ENCODE measurements at places on chromosomes 7 and 10. TPM values are rescaled to one million over a fixed set of nuclear protein-coding genes. Genes with fewer than 3 reads are reported as not detected.

HYAL4 gene
- not detected for total RNA-seq

PRKRIP1 gene
- 6.8 TPM for total RNA-seq

CYP3A7 gene
- total RNA-seq: 81.2 TPM

LIPN gene
- 0.09 TPM for total RNA-seq

DNA sequence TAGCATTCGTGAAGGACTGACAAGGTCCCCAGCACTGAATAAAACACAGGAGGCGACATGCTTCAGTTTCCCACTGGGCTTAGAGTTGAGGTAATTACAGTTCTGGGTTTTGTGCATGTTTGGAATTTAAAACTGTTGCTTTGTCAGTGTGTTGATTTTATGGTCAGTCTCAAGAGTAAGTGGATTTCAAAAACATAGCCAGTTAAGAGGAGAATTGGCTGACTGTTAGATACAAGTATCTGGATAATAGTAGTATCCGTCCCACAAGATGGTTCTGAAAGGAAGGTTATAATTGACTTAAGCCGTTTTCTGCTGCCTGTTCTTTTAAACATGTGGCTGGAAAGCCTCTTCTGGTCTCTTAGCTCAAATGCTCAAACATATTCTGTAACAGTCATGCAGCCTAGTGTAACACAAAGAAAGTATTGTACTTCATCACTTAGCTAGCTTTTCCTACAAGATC is 170.9 kb downstream of the POLR1F start:
- no peaks in the 10 kb centered on the region for H3K27me3 ChIP-seq
- no peak overlapping the region for H3K4me3 ChIP-seq
- no peak for DNase-seq
- H3K36me3 ChIP-seq: no peaks in the 10 kb centered on the region
- no peaks in the 10 kb centered on the region for H3K4me1 ChIP-seq

DNA sequence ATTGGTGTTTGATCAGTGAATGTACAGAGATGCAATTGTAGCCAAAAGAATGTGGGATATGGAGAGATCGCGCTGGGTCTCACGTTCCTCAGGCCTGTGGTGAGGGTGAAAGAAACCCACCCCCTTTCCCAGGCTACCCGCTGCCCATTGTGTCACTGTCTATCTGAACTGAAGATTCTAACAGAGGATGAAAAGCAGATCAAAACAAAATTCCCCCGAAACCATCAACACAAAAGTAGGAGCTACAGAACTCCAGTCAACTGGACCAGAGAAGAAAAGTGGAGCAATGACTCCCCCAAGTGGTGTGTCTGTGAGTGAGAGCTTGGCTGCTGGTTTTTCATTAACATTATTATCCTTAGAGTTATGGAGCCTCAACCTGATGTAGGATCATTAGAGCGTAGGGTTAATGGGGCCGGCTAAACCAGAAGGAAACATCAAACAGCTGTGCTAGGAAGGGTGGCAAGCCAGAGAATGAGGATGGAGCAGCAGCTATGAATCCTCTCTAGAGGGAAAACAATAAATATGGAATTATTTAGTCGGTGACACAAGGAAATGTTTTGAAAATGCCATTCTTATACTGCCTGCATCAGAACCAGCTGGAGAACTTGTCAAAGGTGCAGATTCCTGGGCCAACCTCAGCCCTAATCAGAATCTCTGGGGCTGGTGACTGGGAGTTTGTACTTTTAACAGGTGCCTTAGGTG is 38.3 kb downstream of the AKR1B1 start:
- peak; percentile 43 for DNase-seq
- H3K27me3 ChIP-seq: no peaks in the 10 kb centered on the region
- no peaks in the 10 kb centered on the region for H3K36me3 ChIP-seq
- H3K27ac ChIP-seq: no peak overlapping the region

DNA sequence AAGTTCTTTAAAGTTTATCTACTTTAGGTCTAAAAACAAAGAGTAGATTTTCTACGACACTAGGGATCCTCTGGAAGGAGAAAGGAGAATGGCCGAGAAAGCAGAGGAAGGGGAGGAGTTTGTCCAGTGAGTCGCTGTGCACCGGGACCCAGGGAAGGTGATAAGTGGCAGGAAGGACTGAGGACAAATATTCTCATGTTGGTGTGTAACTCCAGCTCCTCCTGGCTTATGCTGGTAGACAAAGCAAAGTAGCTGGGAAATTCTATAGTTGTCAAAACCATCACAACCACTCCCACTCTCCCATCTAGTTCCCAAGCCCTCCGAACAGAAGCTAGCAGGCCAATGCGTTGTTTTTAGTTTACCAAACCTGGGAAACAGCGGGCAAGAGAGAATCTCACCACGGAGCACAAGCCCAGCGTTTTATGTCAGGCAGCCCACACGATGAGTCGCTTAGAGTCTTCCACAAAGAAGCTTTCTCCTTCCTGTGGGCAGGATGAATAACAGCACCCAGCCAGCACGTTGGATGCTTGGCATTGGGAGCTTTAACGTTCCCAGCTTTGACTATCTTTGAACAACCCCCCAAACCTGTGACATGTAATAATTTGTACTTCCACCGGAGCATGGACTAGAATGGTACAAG is 32.9 kb upstream of the JCAD start:
- H3K4me1 ChIP-seq: no peaks in the 10 kb centered on the region
- no peaks in the 10 kb centered on the region for H3K27me3 ChIP-seq
- H3K4me3 ChIP-seq: no peak overlapping the region

DNA sequence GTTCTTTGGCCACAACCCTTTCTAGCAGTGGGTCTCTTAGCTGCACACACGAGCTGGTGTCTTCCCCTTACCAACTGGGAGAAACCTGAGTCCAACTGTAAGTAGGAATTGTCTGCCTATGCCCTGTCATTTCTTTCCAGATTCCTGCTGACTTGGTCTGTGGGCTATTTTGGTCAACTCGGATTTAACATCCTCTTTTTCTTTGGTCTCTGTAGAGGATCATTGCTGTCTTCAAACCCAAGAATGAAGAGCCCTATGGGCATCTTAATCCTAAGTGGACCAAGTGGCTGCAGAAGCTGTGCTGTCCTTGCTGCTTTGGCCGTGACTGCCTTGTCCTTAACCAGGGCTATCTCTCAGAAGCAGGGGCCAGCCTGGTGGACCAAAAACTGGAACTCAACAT is 10.3 kb downstream of the PI4K2A start:
- no peak overlapping the region for H3K4me3 ChIP-seq
- no peak overlapping the region for H3K27ac ChIP-seq
- peaks cover 2% of the 10 kb centered on the region for H3K4me1 ChIP-seq
- H3K27me3 ChIP-seq: no peaks in the 10 kb centered on the region
- peaks cover 14% of the 10 kb centered on the region for H3K36me3 ChIP-seq

DNA sequence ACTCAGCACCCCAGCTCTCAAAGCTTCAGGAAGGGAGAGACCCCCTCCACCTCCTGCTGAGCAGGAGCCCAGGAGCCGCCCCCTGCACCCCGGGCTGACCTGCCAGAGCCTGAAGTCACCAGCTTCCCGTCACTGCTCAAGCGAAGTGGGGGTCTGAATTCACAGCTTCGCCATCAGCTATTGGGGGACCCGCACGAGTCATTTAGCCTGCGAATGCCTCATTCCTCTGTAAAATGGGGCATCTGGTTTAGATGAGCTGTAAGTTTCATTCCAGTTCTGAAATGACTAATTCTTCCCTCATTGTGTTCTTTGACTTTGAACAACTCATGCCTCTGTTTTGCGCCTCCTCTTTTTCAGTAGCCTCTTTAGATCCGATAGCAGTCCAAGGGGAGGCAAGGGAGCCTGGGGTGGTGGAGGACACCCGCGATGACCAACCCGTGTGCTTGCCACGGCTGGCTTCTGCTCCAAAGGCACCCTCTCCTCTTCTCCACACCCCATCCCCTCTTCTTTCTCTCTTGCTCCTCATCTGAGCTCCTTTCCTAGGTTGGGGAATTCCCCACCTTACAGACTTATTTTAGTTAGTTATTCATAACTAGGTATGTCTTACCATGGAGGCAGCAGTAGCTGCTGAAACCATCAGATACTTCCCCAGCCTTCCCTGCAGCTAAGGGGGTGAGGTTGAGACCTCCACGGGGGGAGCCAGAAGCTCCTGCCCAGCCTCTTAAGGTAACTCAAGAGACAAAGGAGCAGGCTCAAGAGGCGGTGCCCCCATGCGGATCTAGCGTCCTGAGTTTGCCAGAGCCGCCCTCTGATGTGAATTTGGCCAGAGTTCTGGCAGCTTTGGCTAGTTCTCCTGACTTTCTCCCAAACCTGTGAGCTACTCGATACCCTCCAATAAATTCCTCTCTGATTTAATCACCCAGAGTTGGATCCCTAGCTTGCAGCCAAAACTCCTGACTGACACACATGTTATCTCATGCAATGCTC is 47.7 kb downstream of the RBM17 start:
- H3K27ac ChIP-seq: no peak overlapping the region
- no peaks in the 10 kb centered on the region for H3K4me1 ChIP-seq
- no peak overlapping the region for H3K4me3 ChIP-seq
- DNase-seq: no peak

DNA sequence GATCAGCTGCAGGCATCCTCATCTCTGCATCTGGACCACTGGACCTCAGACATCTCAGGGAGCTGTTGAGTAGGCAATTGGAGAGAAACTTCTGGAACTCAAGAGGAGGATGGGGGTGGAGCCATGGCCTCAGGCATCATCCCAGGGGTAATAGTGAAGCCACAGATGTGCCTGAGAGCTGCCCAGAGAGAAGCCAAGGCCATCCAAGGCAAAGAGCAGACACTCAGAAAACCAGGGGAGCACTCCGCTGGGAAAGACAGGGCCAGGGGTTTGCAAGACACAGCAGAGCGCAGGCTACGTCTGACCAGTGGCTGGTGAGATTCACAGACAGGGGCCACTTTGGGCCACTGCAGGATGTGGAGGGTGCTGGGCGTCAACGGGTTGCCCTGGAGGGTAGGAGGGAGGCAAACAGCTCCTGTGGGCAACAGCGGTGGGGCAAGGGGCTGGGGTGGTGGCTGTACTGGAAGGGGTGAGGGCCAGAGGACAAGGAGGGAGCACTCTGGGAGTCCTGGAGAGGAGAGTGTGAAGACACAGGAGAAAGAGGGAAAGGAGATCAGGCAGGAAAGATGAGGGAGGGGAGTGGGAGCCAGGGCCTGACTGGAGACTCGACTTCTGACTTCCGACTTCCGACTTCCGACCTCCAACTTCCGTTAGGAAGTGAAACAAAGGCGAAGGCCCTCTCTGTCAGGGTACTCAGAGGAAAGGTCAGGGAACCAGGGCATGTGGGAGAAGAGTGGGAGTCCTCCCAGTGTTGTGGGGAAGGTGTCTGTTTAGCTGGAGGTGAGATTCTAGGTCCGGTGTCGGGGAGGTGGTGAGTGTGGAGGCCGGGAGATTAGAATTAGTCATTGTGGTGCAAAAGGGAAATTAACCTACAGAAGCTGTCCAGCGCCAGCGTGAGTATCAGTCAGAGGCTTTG is 69.7 kb upstream of the ANTXRL start:
- H3K27ac ChIP-seq: no peak overlapping the region
- DNase-seq: peak; percentile 28
- no peaks in the 10 kb centered on the region for H3K36me3 ChIP-seq
- H3K4me1 ChIP-seq: no peaks in the 10 kb centered on the region

- no peaks in the 10 kb centered on the region for H3K36me3 ChIP-seq
- H3K4me1 ChIP-seq: no peaks in the 10 kb centered on the region
- H3K27ac ChIP-seq: no peak overlapping the region
- H3K4me3 ChIP-seq: no peak overlapping the region
- DNase-seq: no peak
Observed at GRCh38 chr7:25863005-25863728, 288.8 kb upstream of the NFE2L3 start.

DNA sequence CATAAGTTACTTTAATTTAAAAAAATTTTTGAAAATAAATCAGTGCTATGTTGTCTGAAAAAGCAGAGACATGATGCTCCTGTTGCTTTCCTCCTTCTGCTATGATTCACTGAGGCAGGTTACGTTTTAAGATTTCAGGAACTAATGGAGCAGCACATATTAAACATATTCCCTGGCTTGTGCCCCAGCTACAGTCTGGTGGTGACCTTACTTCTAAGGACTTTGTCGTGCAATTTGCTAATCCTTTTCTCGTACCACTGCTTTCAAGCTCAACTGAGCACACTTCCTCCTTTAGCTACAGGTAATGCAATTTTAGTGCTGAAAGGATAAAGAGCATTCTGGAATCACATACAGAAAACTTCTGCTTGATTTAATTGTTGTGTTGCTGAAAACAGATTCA is 16.2 kb upstream of the PRR15 start:
- DNase-seq: no peak
- H3K36me3 ChIP-seq: no peaks in the 10 kb centered on the region
- H3K27me3 ChIP-seq: no peaks in the 10 kb centered on the region
- H3K4me1 ChIP-seq: no peaks in the 10 kb centered on the region
- H3K27ac ChIP-seq: no peak overlapping the region

DNA sequence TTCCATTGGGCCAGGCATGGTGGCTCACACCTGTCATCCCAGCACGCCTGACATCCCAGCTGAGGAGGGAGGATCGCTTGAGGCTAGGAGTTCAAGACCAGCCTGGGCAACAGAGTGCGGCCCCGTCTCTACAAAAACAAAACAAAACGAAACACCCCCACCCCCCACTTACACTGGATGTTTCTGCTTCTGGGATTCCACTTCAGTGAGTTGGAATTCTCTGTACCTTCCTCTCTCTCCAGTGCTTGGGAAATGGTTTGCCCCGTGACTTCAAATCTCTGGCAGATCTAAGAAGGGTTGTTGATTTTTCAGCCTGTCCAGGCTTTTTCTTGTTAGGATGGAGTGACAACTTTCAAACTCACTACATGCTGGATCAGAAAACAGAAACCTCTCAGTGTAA is 106.9 kb downstream of the ANLN start:
- H3K36me3 ChIP-seq: no peaks in the 10 kb centered on the region
- no peak overlapping the region for H3K27ac ChIP-seq
- H3K27me3 ChIP-seq: no peaks in the 10 kb centered on the region
- no peak overlapping the region for H3K4me3 ChIP-seq
- H3K4me1 ChIP-seq: no peaks in the 10 kb centered on the region

DNA sequence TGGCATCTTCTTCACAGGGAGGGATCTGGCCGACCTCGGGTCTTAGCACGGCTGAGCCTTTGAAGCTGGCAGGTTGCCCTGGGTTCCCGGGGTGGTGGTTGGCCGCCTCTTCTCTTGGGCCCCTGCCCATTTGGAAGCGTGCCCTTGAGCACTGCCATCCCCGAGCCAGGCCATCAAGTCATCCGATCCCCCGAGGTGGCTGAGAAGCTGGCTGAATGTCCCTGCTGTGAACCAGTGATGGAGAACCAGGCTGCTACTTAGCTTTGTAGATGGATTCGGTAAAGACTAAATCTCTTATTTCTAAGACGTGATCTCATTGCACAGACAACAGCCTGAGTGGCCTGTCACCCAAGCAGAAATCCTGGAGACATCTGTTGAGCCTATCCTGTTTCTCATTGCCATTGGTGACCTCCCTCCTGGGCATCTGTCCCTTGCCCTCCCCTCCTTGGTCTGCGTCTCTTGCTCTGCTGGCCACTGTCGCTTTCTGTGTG is 74.3 kb downstream of the GRK5 start:
- H3K4me1 ChIP-seq: peaks cover 35% of the 10 kb centered on the region
- no peak overlapping the region for H3K27ac ChIP-seq
- no peaks in the 10 kb centered on the region for H3K36me3 ChIP-seq
- DNase-seq: no peak

DNA sequence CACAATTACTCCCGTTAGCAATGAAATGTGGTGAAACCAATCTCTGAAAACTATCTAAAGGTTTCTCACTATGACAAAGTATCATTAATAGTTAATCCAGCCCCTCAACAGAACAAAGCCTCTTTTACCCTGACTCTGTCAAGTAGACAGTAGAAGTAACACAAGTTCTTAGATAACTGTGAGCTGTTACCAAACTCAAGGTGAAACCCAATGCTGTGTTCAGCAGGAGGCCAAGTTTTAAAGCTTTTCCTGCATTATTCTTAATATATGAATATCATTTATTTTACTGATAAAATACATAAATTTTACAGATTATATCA is 109.1 kb downstream of the SRPK2 start:
- H3K27me3 ChIP-seq: no peaks in the 10 kb centered on the region
- H3K4me1 ChIP-seq: no peaks in the 10 kb centered on the region
- H3K27ac ChIP-seq: no peak overlapping the region
- no peak for DNase-seq
- no peaks in the 10 kb centered on the region for H3K36me3 ChIP-seq
- no peak overlapping the region for H3K4me3 ChIP-seq
